GM12864 (cell line): ENCODE measurements at places on chromosomes 5 and 9.
A peak's percentile ranks its signal among the peaks of the same experiment; 100 is the strongest.

GRCh38 chr5:122170620-122171019, 41.3 kb downstream of the ZNF474 start:
- no peak for DNase-seq

GRCh38 chr9:1454211-1454610, 404.1 kb downstream of the DMRT2 start:
- no peak for DNase-seq

- no peak for DNase-seq
These were observed 90.7 kb downstream of the MEF2C start for GRCh38 chr5:88792144-88792840.

GRCh38 chr9:99515895-99516656, 294.0 kb downstream of the SEC61B start:
- no peak for DNase-seq

DNA sequence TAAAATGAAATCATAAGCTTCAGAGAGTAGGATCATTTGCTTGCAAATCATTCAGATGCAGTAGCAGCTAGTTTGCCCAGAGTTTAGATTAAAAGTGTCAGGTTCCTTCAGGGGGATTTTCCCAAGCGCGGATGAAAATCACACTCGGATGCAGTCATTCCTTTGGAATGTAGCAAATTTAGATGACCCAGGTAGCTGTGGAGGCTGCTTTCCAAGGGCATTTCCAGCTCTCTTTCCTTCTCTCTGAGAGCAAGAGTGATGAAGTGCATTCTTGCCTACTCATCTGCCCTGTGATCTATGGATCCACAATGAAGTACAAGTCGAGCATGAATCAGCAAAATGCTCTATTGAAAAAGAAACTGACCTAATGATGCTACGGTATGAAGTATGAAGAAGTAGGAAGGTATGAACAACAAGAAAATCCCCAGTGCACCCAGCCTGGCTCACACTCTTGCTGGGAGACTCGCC, 200.2 kb downstream of the PLK2 start:
- DNase-seq, result no peak

DNA sequence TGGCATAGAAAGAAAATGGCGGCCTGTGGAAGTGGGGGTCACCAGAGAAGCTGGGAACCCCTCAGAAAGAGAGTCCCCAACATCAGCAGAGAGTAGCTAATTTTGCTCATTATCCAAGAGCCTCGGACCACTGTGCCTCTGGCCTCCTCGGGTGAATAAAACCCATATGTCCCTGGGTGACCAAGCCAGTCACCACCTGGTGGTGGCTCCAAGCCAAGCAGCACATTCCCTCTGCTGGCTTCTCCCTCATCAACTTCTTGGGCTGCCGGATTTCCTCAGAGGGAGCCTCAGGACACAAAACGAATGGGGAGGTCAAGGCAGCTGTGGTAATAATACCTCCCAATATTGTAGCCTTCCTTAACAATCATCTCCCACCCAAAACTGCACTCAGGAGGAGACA, 242.5 kb downstream of the NFIB start:
- no peak for DNase-seq

GRCh38 chr5:126053630-126054029, 369.6 kb upstream of the GRAMD2B start:
- no peak for DNase-seq

GRCh38 chr5:37695647-37696046, 144.2 kb downstream of the GDNF start:
- DNase-seq, result no peak

DNA sequence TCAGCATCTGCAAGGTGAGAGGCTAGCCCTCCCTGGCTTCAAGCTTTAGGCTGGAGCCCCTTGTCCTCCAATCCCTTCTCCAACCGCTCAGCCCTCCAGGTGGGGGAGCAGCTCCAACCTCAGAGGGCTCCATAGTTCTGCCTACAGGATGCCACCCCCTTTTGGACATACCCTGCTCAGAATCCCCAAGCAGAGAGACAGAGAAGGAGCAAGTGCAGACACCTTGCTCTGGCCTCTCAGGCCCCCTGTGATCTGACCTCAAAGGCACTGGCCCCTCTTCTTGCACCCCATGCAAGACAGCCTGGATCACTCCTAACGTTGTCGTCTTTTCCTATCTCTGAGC, 101.6 kb downstream of the C5orf15 start:
- no peak for DNase-seq

DNA sequence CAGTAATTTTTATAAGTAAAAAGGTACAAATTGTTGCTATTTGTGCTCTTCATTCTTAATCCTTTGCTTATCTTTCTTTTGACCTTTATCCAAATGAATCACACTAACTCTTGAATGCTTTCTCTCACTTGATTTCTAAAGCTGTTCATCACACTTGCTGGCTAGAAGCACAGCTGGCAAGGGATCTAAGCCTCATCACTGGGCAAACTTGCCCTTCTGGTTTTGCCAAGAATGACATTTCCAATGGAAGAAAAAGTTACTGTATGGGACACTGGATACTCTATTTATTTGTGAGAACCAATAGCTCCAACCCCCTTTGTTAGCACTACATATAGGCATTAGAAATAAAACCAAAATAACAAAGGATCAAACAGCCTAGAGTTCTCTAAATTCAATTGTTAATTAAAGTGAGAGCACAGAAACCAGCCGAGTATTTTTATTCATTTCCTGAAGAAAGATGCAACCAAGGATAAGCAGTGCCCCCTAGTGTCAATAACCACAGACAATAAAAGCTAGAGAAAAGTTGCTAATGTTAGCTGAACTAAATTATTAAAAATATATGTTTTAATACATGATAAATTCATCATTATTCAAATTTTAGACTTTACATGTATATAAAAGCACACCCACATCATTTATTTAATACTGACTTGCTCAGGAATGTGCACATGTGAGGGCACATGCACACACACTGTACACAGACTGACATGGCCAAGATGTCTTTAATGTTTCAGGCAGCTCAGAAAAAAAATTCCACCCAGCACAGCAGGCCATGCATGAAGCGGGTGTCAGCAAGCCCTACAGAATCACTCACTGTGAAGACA, 59.8 kb upstream of the POU5F2 start:
- peak; percentile 25 for DNase-seq

DNA sequence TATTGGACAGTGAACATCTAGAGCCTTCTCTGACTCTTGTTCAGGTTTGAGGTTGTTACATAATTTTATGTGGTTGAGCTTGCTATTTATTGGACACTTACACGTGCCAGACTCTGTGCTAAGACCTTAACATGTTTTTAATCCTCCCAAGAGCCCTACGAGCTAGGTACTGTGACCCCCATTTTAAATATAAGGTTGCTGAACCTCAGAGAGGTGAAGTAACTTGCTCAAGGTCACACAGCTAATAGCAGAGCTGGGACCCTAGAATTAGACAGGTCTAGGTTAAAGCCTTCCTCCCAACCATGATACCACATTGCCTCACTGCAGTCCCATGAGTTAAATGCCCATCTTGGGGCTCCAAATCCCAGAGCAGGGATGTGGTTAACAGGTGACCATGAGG, 135.7 kb upstream of the PITX1 start:
- no peak for DNase-seq

- no peak for DNase-seq
These were observed 240.2 kb upstream of the NFIL3 start for GRCh38 chr9:91663858-91664257.

GRCh38 chr9:34493972-34494535, 28.7 kb downstream of the ENHO start:
- no peak for DNase-seq

DNA sequence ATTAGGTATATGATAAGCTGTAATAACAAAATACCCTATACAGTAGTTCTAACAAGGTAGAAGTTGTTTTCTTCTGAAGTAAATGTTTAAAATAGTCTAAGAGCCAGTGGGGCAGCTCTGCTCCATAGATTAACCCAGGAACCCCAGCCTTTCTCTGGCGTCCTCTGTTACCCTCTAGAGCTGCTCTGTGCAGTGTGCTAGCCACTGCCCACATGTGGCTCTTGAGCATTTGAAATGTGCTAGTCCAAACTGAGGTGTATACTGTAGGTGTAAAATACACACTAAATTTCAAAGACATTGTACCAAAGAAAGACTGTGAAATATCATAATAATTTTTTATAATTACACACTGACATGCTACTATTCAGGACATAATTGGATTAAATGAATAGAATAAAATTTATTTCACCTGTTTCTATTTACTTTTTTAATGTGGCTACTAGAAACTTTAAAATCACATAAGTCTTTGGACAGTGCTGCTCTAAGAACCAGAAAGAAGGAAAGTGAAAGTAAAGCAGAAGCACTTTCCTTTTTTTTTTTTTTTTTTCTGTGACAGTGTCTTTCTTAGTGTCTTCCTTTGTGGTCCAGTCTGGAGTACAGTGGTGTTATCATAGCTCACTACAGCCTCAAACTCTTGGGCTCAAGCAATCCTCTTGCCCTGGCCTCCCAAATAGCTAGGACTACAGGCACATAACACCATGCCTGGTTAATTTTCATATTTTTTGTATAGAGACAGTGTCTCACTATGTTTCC, 39.3 kb downstream of the RAI14 start:
- no peak for DNase-seq

- DNase-seq, result no peak
These were observed 81.1 kb upstream of the KLF9 start for GRCh38 chr9:70495514-70495913.

GRCh38 chr5:172530878-172531703, 76.8 kb upstream of the SH3PXD2B start:
- no peak for DNase-seq

GRCh38 chr5:61588216-61588615, 256.2 kb downstream of the ZSWIM6 start:
- no peak for DNase-seq

GRCh38 chr5:108360280-108360679, 21.6 kb downstream of the FBXL17 start:
- no peak for DNase-seq

- DNase-seq, result no peak
These were observed 4.1 kb downstream of the BICD2 start for GRCh38 chr9:92760494-92760893.

GRCh38 chr9:80366626-80367025, 794.9 kb downstream of the TLE4 start:
- no peak for DNase-seq

DNA sequence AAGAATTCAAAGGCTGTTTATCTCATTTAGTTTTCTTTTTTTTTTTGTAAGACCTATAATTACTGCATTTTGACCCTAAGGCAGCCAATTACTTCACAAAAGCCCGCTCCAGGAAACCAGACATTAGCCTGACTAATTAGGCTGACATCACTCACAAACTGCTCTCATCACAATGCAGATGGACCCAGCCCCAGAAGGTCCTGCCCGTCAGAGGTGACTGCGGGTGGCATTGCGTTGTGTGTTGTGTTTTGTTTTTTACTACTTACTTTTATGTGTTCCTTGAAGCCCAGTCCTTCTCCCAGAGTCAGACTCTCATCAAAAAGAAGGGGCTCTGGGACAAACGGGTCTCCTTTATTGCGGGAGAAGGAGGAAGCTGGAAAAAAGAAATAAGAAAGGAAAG, 172.2 kb downstream of the HSD17B3 start:
- no peak for DNase-seq

- DNase-seq, result no peak
These were observed 742.7 kb downstream of the TLE1 start for GRCh38 chr9:80946496-80947170.

- DNase-seq, result no peak
These were observed 175.6 kb downstream of the SEMA5A start for GRCh38 chr5:9370256-9370655.

- DNase-seq, result no peak
These were observed at the start of gene HAND1 for GRCh38 chr5:154478224-154478565. Gene HAND1, minus strand, starts transcription at chr5:154478227. Its CDS starts 219 bp downstream, at chr5:154478008.

DNA sequence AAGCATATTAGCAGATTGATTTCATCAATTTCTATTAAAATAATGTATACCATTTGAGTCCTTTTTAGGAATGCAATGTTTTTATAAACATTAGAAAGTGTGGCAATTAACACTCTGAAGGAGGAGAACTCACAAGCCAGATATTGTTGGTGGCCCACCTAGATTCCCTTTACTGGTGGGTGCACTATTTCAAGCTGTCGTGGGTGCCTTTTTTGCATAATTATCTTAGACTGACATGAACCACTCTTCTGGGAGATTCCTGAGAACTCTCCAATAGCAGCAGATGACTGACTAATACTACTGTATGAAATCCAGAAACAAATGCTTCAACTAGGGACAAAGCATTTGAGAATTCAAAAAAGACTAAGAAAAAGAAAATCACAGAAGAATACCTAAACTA, 526.0 kb downstream of the CDH18 start:
- no peak for DNase-seq
